NCI-H187 treated with DMSO at 0.1 percent for 48 hours (cell line): ENCODE measurements at places on chromosomes 11 and 22.

DNA sequence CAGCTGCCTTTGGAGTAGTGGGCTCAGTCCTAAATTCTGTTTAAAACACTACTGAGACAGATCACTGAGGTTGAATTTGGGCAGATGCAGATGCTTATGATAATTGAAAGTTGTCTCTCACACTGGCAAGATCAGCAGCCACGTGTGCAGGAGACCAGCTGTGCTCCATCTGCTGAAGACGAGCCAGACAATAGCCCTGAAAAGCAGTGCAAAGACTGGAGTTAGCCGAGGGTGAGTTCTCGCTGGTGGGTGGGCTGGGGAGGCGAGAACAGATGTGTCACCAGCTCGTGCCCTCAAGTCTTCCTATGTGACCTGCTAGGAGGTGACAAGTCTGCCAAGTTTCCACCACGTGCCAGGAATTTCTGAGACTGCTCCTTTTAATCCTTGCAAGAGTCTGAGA is 661.3 kb upstream of the B3GAT1 start:
- no peak for DNase-seq

DNA sequence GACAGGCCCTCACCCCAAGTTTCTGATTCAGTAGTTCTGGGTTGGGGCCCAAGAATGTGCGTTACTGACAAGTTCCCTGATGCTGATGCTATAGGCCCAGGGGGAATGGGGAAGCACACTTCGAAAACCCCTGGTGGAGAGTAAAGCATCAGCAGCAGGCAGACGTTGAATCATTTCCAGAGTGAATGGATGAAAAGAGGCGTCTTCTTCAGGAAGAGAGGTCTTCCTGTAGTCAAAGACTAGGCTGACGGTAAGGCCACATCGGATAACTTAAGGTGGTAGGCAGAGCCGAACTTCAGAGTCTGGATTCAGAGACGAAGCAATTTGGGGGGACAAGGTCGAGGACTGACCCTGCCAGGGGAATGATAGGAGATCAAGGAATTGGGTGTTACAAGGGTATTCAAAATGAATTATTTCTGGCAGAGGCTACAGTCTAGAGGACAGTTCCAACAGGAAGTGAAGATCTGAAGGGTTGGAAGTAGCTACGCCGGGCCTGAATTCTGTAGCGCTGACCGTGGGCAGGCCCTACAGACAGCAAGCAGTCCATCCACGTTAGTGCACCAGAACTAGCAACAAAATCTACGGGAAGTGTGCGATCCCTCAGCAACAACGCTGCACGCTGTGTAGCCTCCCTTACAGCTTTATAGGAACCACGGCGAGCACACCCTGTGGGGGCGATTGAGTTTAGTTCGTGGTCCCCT is 862 bp upstream of the CENATAC start:
- DNase-seq = no peak

DNA sequence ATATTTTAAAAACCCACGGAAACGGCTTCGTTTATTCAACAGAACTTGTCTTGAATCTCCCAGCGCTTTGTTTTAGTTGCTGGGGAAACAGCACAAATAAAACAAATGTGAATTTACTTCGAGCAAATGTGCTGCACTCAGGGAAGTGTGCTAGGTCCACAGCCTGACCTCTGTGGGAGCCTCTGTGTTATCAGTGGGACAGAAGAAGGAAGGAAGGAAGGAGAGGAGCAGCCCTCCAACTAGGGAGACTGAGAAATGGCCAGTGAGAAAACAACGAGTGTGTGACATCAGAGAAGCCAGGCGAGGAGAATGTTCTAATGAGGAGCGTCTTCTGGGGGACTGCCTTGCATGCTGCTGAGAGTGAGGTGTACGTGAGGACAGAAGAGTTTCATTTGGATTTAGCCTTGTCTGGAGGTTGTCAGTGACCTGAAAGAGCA is 42.7 kb downstream of the PPP6R3 start:
- DNase-seq = no peak

- DNase-seq = no peak
These were observed 17.7 kb downstream of the LRP5 start for GRCh38 chr11:68329978-68330699.

- no peak for DNase-seq
These were observed 9.0 kb upstream of the USP28 start for GRCh38 chr11:113884361-113884836.

DNA sequence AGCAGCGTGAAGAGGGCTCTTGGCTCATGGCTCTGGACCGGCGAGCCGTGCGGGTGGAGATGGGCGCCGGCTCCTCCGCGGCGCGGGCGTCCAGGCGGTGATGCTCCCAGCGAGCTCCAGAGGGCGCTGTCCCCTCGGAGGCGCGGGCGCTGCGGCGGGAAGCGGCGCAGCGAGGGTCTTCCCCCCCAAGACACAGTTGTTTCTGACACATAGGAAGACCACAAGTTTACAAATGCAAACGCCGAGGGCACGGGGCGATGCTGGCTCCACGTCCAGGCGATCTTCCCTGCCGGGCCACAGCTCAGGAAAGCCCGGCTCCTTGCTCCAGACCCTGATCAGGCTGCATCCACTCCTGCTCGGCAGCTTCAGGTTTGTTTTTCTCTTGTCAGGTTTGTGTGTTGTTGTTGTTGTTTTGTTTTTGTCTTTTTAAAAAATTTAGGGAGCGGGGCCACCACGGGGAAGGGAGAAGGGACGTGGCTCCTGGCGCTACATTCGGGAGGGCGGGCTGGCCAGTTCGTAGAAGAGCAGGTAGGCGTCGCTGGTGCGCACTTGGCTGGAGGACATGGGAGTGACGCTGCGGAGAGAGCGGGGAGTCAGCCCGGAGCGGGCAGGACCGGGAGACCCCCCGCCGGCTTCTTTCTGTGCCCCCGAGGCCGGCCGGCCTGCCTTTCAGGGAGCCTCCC is 10.0 kb upstream of the MFRP start:
- no peak for DNase-seq

DNA sequence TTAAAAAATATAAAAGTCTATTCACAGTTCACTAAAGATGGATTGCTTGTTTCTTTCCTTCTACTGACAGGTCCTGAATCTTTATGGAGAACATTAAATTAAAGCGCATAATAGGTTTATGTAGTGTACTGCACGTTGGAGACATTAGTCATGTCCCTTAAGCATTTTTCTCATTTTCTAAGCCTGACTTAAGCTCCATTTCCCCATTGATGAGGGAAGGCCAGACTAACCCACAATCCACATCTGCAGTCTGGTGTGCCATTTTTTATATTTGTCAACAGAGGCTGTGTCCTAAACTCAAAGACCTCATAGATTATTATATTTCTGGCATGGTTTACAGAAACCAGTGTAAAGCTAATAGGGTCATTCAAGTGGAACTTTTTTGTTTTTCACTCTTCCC is 39.9 kb downstream of the CADM1 start:
- DNase-seq = no peak

GRCh38 chr22:37320726-37321677 is 38.7 kb downstream of the CYTH4 start:
- DNase-seq = no peak

DNA sequence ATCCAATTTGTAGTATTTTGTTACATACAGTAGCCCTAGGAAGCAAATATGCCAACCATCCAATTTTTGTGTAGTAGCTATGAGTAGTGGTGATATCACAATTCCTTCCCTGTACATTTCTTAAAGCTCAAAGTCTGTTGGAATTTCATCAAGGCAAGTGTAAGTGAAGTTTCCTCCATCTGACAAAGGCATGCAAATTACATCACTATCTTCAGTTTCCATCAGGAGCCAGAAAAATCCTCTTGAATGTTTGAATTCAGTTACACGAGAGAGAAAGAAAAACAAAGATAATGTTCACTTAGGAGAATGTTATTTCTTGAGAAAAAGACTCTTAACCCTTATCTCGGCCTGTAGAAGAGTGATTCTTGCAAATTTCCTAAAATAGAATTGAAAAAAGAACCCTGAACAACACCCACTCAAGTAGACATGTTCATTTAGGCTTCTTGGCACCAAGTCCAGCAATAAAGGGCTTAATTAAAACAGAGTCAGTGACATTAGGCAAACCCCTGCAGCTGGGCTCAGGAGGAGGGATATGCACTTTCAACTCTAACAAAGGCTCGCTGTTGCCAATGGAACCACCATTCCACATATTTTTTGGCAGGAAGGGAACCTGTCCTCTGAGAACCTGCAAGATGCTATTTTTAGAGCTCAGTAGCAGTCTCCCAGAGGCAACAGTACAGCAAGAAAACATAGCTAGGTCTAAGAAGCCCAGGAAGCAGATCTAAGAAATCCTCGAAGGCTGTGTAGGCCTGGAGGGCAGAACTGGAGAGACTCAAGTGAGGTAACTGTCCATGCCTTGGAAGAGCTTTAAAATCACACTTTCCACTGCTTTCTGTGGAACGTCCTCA is 144.6 kb downstream of the CCDC81 start:
- DNase-seq = no peak

DNA sequence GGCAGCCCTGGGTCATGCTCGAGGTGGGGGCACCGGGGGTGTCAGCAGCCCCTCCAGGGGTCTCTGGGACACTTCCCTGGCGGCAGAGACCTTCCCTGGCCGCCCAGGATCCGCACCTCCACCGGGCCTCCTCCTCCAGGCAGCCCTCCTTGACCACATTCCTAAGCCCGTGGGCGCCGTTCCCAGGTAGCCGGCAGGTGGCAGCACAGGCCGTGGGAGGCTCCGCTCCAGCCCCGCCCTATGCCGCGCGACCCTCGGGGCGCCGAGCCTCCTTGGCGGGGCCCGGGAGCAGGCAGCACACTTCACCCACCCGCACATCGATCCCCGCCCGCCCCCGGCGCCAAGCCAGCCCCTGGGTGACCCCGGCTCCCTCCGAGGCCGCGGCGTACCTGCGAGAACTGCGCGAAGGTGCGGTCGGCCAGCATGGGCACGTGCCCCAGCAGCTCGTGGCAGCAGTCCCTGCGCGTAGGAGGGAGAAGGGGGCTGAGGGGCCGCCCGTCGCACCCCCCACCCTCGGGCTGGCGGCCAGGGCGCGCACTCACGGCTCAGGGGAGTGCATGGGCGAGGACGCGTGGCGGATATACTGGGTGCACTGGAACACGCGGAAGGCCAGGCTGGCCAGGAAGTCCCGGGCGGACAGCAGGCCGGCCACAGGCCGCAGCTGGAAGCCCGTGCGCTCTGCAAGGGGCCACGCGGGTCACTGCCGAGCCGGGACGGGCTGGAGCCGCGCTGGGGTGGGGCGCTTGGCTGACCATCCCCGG is 5.3 kb upstream of the INS start:
- no peak for DNase-seq

- no peak for DNase-seq
These were observed 687.2 kb downstream of the OPCML start for GRCh38 chr11:132844956-132845696.

GRCh38 chr22:27149921-27150543 is 492.6 kb downstream of the MIAT start:
- no peak for DNase-seq

GRCh38 chr11:79155237-79155636 is 285.6 kb downstream of the TENM4 start:
- DNase-seq = no peak
